Stimulated activated CD4-positive, alpha-beta T cell treated with anti-CD3 and anti-CD28 coated beads, Interleukin-12 subunit alpha, Interleukin-12 subunit beta, amount 100 ng/mL, for 4 hours (primary cell): ENCODE measurements at places on chromosomes 1 and 21.

DNA sequence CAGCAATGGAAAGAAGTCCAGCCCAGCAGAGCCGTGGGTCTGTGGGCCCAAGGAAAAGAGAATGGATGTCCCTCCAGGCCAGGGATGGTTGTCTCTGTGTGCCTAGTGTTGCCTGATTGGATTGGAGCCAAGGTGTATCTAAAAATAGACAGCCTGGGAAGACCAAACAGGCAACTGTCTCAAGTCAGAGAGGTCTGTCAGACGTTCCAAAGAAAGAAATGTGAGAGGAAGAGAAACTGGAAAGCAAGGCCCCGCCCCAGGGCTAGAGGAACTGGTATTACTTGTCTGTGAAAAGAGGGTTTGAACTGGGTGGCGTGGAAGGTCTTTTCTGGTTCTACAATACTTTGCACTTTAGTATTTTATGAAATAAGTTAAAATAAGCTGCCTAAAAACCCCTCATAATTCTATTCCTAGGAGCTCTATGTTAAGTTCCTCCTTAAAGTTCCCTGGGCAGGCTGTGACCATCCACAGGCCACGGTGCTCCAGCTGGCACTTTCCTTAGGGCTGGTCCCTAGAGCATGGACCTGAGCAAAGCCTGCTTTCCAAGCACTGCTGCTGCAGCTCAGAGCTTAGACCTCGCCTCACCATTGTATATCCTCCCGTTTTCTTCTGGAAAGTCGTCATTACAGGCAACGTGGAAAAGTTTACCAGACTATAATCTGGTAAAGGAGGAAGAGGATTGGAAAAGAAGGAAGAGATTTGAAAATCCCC lies 151.6 kb downstream of the DISC1 start:
- no peak for DNase-seq

- no peak for DNase-seq
Observed at GRCh38 chr1:40004857-40005256, 35.7 kb upstream of the CAP1 start.

- no peak for DNase-seq
Observed at GRCh38 chr1:218755128-218755527, 410.0 kb downstream of the TGFB2 start.

DNA sequence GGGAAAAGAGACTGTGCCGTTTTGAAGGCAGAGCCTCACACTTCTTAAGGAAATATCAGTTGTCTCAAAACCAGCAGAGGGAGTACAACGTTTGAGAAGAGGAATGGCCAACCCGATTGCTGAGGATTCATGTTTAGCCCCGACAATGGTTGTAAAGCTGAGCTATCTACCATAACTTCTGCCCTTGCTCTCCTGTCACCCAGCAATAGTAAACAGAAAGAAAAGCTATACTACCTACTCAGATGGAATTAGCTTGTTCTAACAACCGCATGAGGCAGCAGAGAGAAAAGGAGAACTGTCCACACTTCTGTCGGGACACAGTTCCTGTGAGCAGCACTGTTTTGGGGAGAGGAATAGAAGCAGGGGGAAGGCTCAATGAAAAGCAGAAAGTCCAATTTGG lies 91.2 kb downstream of the SLC45A1 start:
- no peak for DNase-seq

GRCh38 chr1:228359613-228360532 lies 46.8 kb downstream of the TRIM11 start:
- no peak for DNase-seq

DNA sequence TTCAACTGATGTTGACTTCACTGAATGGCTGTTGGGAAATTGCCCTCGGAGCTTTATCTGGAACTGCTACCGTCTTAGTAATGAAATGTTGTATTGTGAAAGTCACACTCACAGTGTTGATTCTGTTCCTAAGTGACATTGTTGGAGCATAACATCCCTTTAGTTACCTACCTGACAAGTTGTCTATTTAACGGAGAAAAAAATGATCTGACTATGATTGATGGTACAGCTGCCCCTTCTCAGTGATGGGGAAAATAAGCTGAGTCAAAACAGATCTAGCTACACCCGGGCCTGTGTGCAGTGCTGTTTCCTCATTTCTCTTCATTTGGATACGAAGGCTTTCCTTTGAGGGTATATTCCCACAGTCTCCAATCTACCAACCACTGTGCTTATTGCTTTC lies 472.3 kb upstream of the BRINP3 start:
- no peak for DNase-seq

- DNase-seq = no peak
Observed at GRCh38 chr1:68320349-68320748, 88.0 kb upstream of the WLS start.

GRCh38 chr1:88302843-88303486 lies 381.1 kb upstream of the PKN2 start:
- DNase-seq = no peak

DNA sequence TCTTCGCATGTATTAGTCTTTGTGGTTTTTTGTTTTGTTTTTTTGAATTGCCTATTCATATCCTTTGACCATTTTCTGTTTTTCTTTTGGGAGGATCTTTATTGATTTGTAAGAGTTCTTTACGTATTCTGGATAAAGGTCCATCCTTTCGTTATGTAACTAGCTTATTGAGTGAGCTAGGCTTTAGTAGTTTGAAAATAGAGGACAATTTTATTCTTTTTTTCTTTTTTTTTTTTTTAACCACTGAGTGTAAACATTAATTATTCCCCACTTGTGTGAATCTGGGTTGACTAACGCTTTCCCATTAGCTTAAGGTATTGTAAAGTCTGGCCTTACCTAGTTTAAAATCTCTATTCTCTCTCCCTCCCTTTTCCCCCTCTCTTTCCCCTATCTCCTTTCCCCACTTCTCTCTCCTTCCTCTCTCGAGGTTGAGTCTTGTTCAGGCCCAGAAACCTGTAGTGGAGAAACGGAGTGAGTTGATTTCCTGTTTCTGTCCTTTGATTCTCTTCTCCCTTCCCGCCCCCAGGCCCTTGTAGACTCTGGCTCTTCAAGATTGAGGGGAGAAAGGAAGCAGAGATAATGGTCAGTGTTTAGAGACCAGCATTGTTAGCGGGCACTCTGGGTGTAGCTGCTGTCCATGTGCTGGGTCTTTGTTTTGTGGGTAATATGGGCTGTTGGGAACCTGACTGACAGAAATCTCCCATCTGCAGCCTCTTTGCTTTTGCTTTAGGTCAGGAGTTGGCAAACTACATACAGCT lies 1.5 kb downstream of the MORC3 start:
- DNase-seq = no peak

DNA sequence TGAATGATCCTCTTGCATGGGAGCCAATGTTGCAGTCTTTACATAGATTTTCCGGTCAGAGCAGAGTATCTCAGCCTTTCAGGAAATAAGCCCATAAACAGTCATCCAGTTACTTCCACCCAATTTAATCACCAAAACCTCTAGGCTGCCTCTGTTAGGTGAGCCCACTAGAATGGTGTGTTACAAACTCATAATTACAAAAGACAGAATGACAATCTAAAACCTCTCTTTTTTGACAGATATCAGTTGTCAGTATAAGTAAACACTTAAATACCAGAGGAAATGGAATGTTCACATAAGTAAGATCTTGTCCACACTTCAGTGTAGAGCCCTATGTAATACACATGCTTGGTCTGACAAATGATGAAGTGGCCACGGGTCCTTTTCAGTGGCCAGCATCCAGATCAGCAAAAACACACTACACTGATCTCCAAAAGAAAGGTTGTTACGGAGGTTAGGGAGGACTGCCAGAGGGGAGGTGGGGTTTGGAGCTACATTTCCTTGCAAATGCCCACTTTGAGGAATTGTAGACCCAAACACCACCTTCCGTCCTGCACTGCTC lies 71.3 kb upstream of the FBXO28 start:
- no peak for DNase-seq

- no peak for DNase-seq
Observed at GRCh38 chr1:53090227-53091147, 28.5 kb downstream of the PODN start.

DNA sequence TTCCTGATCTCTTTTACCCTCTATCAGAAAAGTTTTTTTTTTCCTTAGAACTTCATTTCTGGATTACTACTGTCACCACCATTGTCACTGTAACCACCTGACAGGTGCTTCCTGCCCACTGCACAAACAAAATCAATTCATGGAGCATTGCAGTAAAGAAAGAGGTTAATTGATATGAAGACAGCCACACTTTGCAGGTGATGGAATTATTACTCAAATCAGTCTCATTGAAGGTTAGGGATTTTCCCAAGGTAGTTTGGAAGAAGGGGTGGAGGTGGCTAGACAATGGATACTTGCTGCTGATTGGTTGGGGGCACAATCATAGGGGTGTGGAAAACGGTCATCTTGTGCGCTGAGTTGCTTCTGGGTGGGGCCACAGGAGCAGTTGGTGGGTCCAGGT lies 230.8 kb upstream of the CACYBP start:
- no peak for DNase-seq

DNA sequence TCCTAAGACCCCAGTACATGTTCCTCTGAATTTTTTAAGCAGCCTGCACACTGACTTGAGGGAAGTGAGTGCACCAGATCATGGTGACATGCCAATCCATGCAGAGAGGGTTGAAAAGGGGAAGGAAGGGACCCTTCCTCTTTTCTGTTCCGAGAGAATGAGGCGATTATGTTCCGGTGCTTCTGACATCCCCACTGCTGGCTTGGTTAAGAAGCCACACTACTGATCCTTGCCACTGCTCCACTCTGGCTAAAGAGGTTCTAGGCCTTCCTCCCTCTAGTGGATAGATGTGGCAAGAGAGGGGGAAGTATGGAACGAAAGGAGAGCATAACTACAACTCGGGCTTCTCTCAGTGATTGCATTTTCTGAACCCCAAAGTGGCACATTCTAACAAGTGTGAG lies 1.8 kb upstream of the CYB5R1 start:
- no peak for DNase-seq

DNA sequence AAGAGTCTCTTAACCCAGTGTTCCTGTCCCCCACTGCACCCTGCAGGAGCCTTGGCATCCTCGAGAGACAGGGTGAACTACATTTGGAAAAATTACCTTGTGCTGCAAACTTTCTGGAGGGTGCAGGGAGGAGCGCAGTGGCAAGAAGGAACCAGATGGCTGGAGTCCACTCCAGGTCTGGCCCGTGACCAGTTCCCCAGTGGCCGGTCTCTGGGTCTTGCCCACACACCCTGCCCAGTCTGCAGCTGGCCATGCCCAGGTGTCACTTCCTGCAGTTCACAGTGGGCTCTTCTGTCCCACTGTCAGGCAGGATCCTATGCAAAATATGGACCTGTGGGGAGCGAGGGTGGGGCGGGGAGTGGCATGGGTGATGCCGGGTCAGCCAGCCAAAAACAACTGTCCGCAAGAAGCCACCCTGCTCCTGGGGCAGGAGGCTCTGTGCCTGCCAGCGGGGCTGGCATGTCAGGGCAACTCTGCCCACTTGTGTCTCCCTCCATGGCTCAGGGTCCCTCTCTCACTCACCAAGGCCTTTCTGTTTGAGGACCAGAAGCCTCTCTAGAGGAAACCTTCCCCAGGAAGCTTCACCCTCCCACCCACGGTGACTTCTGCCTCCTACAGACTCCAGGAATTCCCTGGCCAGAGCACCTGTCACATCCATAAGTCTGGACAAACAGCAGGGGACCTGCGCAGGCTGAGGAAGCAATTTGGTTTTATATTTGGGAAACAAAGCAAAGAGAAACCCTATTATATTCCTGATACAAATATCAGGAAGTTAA lies 55.6 kb downstream of the KIF21B start:
- DNase-seq = no peak

DNA sequence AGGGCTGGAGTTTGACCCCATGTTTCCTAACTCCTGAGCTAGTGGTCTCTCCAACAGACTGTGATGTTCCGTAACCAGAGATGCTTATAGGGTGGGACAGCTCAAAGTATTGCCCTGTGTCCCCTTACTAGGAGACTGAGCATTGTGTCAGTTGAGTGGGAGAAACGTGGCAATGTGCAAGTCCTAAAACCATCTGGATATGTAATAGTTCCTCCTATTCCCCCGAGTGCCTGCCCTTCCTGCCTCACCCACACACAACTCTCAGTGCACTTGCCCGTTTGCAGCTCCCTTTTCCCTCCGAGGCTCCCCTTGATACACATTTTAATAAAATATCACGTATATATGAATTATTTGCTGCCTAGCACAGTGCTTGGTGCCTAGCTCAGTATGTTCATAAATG lies 3.4 kb downstream of the PIGV start:
- no peak for DNase-seq

DNA sequence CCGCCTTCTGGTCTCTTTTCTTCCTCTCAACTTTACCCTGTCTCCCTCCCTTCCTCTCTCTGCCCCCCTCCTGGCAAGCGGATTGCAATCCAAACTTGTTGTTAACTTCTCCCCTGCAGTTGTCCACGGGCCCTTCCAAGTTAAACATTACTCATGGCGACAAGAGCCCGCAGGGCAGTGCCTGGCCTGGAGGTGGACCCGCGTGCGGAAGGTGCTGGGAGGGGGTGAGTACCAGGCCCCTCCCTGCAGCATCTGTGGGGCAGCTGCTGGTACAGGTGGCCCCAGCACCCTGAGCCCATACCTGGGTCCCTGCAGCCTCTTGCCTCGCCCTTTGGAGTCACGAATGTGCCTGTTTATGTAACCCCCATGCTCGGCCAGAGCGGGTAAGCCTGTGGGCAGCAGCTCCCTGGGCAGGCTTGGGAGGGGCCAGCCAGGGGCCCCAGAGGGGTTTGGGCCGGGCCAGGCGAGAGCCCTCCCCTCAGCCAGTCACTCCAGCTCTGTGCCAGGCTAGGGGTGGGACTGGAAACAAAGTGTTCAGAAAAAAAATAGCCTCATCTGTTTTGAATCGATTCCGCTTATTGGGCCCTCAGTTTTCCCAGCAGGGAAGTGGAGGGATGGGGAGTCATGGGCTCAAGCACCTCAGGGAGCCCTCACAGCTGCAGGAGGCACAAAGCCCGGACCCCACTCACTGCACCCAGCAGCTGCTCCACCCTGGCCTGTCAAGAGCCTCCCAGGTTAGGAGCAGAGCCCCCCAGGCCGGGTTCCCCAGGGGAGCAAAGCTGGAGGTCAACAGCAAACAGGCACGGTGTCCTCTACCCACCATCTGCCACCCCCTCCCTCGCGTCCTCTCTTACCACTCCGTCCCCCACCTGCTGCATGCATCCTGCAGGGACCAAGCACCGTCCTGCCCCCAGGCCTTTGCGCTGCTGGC lies 14.0 kb upstream of the FAAP20 start:
- DNase-seq = no peak

GRCh38 chr1:31013187-31013864 lies 52.2 kb downstream of the PUM1 start:
- no peak for DNase-seq
